Suppressor macrophage (primary cell): ENCODE measurements at places on chromosomes 2 and 18.
A peak's percentile ranks its signal among the peaks of the same experiment; 100 is the strongest.

DNA sequence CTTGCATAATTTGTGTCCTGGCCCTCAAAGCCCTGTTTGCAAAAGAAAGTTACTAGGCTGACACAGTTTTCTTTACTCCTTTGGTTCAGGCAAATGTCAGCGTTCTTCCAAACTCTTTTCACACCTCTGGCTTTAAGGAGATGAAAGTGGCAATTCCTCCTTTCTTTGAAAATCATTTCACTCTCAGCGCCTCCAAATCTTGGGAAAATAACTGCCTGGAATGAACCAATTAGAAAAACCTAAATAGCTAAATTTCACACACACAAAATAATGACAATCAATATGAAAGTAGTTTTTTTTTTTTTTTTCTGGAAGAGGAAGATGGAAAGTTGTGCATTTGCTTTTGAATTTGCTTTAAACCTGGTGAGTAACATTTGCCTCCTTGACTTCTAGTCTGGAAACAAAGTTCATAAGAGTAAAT, 1.7 kb downstream of the MEIS1 start:
- DNase-seq = no peak

GRCh38 chr2:99691926-99692325, 202.1 kb upstream of the REV1 start:
- DNase-seq = peak; percentile 45

GRCh38 chr2:239692362-239692851, 291.6 kb upstream of the HDAC4 start:
- no peak for DNase-seq

GRCh38 chr2:185142677-185143076, 544.3 kb downstream of the ZNF804A start:
- DNase-seq = no peak

DNA sequence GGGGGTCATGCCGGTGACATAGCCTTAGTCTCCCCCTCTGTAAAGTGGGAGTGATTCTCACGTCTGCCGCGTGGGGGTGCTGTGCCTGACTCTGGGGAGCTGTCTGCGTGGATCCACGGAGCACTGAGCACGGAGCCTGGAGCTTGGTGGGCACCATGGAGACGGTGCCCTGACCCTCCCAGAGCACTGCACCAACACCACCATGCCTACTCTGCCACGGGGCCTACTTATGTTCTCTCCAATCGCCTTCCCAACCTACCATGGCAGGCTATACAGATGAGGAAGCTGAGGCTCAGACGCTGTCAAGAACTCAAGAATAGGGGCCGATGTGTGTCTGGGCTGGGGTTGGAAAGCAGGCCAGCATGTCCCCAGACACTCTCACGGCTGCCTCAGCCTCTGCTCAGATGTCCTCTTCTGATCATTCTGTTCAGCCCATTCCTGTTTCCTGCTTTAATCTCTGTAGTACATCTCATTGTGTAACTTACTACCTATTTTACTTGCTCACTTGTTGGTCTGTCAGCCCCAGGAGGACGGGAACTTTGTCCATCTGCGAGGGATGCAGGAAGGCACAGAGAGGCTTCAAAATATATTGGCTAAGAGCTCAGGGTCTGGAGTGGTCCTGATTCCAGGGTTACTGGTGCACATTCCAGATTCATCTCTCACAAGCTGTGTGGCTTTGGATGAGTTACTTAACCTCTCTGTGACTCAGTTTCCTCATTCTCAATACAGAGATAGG, 168.1 kb upstream of the HS6ST1 start:
- no peak for DNase-seq

GRCh38 chr2:22167256-22167655, 1043.5 kb downstream of the TDRD15 start:
- no peak for DNase-seq

GRCh38 chr2:173986805-173987204, 21.6 kb upstream of the SP3 start:
- DNase-seq = no peak

DNA sequence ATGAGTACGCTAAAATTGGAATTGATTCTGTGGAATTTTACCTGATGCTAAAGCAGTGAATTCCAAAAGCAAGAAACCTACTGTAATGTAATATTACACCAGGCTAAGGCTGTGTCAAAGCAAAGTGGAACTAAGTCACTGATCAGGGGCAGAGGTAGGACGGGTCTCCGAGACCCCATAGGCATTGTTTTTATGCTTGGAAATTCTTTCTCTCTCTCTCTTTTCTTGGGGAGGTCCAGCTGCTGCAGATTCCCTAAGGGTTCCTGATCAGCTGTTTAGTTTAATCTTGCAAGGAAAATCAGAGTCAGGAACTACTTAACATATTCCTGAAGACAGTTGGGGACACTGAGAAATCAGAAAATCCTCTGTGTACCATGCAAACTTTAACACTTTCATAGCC, 220.2 kb downstream of the SRBD1 start:
- no peak for DNase-seq

DNA sequence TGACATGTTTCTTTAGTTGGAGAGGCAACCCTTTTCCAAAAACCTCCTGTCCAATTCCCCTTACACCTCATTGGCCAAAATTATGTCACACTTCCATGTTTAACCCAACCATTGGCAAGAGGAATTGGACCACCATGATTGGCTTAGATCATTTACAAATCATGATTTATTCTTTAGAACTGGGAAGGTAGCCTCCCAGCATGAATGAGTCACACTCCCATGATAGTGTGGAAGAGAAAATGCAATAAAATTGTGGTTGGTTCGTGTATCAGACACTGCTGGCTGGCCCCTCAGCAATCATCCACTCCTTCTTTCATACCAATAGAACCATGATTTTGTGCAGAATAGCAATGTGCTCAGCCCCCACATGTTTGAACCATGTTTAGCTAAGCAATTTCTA, 156.6 kb upstream of the ACVR2A start:
- DNase-seq = peak; percentile 5

- no peak for DNase-seq
Measured at GRCh38 chr2:157428500-157429175, 15.3 kb downstream of the CYTIP start.

DNA sequence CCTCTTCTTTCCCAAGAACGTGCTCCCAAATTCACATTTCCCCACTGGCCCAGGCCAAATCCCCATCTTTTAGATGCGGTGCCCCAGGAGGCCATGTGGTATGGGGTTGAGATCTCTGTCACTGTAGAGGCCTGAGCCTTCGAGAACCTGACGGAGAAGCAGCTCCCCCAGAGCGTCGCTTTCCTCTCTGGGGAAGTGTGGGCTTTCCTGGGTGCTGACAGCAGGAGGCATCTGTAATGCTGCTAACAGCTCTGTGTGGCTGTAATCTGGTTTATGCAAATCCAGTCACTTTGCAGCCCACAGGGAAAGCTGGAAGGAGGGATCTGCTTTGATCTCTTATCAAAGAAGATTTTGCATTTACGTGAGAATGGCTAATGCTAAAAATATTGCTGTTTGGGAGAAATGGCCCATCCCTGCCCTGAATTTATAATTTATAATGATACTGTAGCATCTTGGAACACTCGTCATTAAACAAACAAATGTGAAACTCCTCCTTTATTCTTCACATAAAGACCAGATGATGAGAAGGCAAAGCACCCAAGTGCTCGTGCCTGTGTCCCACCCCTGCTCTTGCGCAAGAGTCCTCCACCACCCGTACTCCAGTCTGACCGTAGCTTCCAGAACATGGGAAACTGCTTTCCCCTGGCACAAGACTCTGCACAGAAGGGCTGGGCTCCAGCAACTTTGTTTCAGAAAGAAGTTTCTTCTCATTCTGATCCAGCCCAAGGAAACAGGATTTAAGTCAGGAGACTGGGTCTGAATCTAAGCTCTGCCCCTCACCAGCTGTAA, 109.9 kb upstream of the EPC2 start:
- no peak for DNase-seq

- DNase-seq = peak; percentile 75
Measured at GRCh38 chr2:42810971-42811811, 18.8 kb upstream of the HAAO start.

DNA sequence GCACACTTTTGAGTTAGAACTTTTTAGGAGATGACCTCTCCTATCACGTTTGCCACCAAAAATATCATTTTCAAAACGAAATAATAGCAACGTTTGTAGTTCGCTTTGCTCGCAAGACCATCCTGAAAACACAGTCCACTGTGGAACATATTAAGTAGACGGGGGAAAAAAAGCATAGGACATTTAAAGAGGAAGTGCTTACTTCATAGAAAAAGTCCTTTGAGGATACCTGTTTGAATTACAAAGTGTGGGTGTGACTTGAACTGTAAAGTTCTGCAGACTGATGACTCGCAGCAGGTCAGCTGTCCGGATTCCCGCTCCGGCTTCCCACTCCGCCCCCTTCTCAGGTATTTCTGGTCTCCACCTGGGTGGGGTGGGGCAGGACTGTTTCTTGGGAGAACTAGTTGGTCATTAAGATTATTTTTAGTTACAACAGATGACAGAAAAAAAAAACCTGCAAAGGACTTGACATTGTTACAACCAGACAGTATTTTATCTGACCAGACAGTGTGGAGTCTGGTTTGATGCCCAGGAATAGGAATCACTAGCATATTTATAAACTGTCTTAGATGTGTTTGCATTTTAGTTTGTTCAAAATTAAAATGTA, 13.3 kb downstream of the CNOT11 start:
- no peak for DNase-seq

GRCh38 chr2:193539188-193539587, 1344.5 kb upstream of the TMEFF2 start:
- no peak for DNase-seq

DNA sequence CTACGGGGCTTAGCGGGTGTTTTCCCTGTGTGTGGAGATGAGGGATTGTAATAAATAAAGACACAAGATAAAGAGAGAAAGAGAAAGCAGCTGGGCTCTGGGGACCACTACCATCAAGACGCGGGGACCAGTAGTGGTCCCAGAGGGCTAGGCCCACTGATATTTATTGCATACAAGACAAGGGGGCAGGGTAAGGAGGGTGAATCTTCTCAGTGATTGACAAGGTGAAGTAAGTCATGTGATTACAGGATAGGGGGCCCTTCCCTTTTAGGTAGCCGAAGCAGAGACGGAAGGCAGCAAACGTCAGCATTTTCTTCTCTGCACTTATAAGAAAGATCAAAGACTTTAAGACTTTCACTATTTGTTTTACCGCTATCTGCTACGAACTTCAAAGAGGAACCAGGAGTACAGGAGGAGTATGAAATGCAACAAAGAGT, 4.5 kb upstream of the GAL3ST2 start:
- DNase-seq = no peak

GRCh38 chr18:56825878-56826277, 174.7 kb downstream of the WDR7 start:
- DNase-seq = peak; percentile 32

- DNase-seq = no peak
Measured at GRCh38 chr2:159755788-159756187, 42.2 kb downstream of the CD302 start.

GRCh38 chr2:1780693-1781092, 36.4 kb upstream of the PXDN start:
- DNase-seq = no peak

DNA sequence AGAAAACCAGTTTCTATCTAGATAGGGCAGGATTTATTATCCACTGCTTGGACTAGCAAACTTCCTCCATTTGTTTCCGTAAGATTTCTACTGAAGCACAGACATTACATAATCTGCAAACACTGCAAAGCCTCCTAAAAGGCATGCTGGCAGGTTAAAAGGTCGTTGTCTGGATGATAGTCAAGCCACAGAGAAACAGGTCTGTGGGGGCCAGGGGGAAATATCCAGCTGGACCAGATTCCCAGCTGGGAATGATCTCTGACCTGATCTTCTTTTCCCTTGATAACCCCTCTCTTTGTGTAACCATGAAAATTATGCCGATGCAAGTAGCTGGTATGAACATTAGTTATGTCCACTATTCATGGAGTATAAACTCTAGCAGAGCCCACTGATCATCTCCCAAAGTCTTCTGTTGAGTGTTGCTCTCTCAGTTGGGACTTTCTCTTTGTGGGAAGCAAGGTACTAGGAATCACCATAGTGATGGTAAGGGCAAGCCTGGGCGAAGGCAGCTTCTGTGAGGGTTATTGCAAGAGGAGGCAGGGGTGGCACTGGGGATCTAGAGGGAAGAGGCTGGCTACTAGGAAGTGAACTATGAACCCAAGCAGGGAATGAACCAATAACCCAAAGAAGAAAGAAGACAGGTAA, 61.3 kb downstream of the GDF7 start:
- DNase-seq = peak; percentile 48

- DNase-seq = no peak
Measured at GRCh38 chr18:3983351-3983969, 471.6 kb downstream of the DLGAP1 start.

DNA sequence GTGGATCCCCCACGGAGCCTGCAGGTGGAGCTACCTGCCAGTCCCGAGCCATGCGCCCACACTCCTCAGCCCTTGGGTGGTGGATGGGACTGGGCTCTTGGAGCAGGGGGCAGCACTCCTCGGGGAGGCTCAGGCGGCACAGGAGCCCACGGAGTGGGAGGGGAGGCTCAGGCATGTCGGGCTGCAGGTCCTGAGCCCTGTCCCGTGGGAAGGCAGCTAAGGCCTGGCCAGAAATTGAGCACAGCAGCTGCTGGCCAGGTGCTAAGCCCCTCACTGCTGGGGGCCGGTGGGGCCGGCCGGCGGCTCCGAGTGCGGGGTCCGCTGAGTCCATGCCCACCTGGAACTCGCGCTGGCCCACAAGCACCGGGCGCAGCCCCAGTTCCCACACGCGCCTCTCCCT, 91.7 kb upstream of the ACVR1 start:
- no peak for DNase-seq

DNA sequence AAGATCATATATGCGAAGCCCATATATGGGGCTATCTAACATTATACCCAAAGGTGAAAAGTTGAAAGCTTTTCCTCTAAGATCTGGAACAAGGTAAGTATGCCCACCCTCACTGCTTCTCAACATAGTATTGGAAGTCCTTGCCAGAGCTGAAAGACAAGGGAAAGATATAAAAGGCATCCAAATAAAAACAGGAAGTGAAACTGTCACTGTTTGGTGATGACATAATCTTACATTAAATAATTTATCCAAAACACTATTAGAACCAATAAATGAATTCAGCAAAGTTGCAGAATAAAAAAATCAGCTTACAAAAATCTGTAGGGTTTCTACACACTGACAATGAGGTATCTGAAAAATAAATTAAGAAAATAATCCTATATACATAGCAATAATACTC, 205.8 kb downstream of the INSIG2 start:
- no peak for DNase-seq

- no peak for DNase-seq
Measured at GRCh38 chr2:189086710-189087109, 92.9 kb downstream of the COL5A2 start.
